ENCODE measurements at places on chromosomes 6 and 20.

DNA sequence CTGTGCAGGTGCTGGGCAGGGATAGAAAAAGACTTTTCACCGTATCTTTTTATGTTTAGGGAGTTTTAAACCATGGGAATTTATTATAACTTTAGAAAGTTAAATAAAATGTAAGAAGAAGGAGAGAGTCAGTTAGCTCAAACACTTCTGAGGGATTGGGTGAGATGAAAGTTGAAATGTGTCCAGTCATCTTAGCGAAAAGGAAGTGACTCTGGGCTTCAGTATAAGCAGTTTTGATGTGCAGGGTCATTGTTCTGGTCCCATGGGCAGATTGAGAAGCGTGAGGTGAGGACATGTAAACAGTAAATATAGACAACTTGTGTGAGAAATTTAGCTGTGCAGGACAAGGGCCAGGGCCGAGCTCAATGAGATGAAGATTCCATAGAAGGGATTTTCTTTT lies 66.9 kb downstream of the TOX2 start:
- DNase-seq, result no peak

DNA sequence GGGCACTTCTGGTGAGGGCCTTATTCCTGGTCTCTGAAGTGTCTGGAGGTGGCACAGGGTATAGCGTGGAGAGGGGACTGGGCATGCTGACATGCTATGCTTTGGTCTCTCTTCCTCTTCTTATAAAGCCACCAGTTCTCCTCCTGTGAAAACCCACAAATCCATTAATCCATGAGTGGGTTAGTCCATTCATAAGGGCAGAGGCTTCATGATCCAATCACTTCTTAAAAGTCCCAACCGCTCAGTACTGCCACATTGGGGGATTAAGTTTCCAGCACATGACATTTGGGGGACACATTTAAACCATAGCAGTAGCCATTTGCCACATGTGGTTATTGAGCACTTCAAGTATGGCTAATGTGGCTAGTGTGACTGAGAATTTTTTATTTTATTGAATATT lies 3.8 kb upstream of the TRIB3 start:
- no peak for DNase-seq

GRCh38 chr20:46027245-46027853 lies 1.7 kb upstream of the SLC12A5 start:
- no peak for DNase-seq

DNA sequence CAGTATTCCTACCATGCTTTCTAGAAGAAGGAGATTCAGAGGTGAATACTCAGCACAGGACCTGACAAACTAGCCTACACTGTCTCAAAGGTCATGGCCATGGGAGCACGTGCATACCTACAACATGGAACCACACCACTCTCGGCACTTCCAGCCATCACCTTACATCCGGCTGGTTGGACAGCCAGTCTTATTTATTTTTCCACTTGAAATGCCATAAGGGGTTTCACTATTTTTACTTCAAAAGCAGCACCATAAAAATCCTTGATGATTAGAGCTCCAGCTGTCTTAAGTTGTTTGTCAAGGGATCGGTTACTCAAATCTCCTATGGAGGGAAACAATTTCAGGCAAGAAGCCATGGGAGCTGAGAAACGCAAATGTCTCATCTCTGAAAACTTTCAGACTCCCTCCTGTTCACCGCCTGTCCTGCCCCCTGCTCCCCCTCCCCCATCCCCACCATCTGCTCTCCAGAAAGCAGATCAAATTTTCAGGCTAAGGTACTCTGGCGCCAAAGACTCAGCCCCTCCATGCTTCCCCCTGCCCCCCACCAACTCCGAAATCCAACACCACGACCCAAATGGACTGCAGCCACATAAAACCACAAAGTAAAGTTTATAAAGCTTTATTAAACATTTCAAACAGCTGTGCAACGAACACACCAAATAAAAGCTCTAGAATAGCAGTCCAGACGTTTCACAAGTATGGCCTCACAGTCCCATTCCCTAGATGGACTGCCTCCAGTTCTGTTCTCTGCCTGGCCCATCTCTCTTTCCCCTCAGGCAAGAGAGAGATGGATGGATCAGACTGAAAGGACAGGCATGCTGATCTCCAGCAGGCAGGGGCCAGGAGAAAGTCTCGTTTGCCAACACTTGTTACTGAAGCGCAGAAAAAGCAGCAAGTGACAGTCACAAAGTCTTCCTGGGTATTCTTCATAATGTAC lies 4.0 kb upstream of the NNAT start:
- DNase-seq, result no peak

DNA sequence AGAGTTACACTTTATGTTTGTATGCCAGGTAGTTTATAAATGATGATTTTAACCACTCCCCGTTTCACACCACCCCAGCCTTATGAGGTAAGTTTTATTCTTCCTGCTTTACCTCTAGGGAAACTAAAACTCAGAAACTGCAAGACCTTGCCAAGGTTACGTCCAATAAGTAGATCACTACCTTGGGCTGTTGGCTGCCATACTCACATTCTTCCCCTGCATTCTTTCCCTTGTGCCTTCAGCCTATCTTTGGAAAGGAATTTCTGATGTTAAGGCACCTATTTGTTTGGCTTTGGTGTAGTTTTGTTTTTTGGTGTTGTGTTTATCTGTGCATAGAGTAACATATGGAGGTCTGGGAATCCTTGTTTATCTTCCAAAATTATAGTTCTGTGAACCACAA lies 122.1 kb downstream of the UST start:
- DNase-seq, result no peak

DNA sequence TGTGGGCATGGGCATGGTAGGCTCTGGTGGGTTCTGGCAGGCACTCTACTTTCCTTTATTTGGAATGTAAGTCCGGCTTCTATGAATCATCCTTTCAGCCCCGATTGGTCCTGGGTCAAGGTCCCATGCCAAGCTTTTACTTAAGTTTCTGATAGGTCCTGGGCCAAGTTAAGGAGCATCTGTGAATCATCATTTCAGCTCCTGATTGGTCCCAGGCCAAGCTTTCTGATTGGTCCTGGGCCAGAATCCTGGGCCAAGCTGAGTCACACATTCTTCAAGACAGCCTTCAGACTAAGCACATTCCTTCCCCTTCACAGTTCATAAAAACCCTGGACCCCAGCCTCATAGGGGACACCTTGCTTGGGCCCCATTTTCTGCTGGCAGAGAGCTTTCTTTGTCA lies 231.0 kb upstream of the EYS start:
- no peak for DNase-seq

DNA sequence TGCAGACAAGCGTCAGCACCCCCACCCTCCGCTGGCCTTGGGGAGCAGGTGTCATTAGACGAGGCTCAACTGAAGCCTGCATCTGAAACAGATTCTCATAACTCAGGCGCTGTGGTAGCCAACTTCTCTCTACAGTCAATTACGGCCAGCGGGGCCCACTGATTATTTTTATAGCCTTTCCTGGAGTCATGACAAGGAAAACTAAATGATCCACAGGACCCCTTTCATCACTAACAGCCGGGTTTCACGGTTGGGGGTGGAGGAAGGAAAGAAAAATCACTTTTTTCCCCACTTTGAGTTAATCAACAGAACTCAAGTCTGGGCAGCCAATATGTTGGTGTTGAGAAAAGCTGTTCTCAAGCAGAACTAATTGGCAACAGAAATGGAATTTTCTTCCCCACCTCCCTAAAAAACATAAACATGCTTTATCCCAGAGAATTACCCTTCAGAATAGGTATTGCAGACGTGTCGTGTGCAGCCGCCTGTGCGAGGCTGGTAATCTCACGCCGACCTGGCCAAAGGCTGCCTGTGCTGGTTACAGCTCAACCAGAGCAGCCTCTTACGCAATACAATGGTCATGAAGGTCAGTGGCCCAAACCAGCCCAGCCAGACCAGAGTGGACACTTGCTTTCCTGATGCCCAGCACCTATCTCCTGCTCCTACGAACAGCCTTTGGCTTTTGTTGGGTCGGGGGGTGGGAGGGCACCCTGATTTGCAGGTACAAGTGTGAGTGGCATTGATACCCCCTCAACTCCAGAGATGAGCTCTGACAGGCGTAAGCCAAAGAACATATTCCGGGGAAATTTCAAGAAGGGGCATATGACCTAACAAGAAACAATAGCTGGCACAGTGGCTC lies 11.0 kb downstream of the RIPOR3 start:
- DNase-seq, result no peak

DNA sequence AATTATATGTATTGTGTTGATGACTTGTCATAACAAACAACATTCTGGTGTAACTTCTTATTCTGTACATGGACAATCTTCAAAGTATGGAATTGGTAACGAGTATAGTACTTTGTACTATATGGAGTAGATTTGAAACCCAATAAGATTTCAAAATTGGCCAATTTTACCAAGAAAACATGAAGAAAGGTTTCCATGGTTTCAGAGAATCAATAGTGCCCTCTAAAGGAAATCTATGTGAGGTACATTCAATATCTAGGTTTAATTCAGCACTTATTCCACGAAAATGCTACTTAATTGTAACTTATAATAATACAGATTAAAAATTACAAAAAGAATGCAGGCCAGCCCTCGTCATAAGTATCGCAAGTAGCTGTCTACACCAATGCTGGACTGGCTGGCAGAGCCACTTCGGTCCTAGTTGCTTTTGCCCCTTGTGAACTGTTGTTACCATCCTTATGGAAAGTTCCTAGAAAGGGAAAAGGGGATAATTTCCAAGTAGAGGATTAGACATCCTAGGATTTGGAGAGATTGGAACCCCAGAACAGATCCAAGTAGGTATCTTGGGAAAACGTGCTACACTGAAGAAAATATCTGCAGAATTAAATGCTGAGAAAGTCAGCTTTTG lies 70.9 kb downstream of the LCA5 start:
- DNase-seq, result peak; percentile 42

DNA sequence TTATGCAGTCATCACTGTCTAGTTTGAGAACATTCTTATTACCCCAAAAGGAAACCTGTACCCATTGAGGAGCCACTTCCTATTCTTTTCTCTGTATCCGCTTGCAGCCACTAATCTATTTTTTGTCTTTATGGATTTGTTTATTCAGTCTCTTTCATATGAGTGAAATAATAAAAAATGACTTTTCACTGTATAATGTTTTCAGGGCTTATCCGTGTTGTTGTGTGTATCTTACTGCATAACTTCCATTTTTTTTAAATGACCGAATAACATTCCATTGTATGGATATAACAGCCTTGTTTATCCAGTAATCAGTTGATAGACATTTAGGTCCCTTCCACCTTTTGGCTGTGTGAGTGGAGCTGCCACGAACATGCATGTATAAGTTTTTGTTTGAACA lies 86.6 kb downstream of the ZFAND3 start:
- no peak for DNase-seq

- DNase-seq, result no peak
These were observed 324 bp upstream of the LAMP5 start for GRCh38 chr20:9514072-9514460.

DNA sequence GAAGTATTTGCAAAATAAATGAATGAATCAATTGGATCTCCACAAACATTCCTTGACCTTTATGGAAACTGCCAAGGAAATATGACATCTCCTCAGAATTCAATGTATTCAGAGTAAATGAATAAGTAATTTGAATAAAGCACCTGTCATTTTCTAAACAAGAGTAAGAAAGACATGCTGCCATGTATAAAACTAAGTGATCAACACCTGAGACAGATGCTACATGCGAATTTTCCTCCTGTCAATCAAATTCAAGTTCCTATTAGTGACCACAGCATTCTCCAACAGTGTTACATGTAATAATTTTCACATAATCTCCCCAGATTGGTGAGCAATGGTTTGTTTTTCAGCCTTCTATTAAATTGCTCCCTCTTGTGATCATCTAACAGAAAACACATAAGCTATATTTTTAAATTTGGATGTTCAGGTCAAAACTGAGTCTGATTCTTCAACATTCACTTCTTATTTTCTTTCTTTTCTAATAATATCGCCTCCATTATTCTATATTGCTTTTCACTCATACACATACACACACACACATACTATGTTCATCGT lies 163.2 kb upstream of the RNF217 start:
- DNase-seq, result no peak

GRCh38 chr6:43608807-43609206 lies 20.3 kb downstream of the GTPBP2 start:
- no peak for DNase-seq

GRCh38 chr20:8545212-8545611 lies 413.1 kb downstream of the PLCB1 start:
- no peak for DNase-seq

DNA sequence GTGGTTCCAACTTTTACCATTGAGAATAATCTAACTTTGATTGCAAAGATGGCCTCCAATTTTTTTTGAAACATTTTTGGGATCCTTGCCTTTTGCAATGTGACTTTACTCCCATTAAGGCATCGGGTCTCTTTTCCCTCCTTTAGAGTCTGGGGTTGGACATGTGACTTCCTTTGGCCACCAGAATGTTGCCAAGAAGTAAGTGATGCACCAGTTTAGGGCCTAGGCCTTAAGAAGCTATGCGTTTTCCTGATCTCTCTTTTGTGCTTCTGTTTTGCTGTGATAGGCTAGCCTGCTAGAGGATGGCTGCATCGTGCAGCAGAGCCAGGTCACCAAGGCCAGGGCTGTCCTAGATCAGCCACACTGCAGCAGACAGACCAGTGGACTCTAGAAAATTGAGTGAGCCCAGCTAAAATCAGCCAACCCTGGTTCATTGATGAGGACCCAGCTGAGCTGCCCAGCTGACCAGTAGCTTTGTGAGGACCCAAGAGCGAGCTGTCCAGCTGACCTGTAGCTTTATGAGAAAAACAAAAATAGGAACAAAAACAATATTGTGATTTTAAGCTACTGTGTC lies 594.0 kb upstream of the JAG1 start:
- DNase-seq, result no peak

GRCh38 chr6:158762787-158763433 lies 56.3 kb downstream of the EZR start:
- DNase-seq, result no peak

DNA sequence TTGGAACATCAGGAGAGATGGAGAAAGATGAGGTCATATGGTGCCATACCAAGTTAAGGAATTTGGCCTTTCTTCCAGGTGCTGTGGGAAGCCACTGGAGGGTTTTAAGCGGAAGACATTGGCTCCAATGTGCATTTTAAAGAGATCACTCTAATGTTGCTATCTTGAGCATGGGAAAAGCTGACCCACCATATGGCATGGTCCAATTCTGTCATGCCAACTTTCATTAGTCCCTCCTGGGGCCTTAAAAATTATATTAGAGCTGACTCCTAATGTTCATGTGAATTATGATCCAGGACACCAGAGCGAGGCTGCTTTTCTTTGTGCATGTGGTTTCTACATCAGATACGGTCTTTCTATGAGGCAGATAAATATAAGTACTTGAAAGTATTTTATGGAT lies 335.0 kb upstream of the TSHZ2 start:
- no peak for DNase-seq

- no peak for DNase-seq
These were observed 21.6 kb downstream of the STX7 start for GRCh38 chr6:132491303-132491702.

GRCh38 chr6:45718131-45718530 lies 297.5 kb downstream of the CLIC5 start:
- DNase-seq, result no peak

- no peak for DNase-seq
These were observed 7.3 kb downstream of the ANKEF1 start for GRCh38 chr20:10042086-10042485.
